ENCODE measurements at places on chromosomes 12 and 14. TPM values are rescaled to one million over a fixed set of nuclear protein-coding genes. Genes with fewer than 3 reads are reported as not detected.

The KIF26A gene
- total RNA-seq = 0.48 TPM

The TCL1B gene
- total RNA-seq = not detected

The PELI2 gene
- total RNA-seq = 8.8 TPM

The GPD1 gene
- 0.04 TPM for total RNA-seq

The GPR137C gene
- 1.3 TPM for total RNA-seq

The SERPINA9 gene
- not detected for total RNA-seq

The HOXC12 gene
- total RNA-seq = not detected

The WIF1 gene
- total RNA-seq = not detected

The CLEC2A gene
- not detected for total RNA-seq

The P2RX2 gene
- total RNA-seq = not detected

The KLRG1 gene
- 2.5 TPM for total RNA-seq

The P3H3 gene
- total RNA-seq = 27.7 TPM

The CARMIL3 gene
- total RNA-seq = 2.3 TPM

The VWF gene
- 1.5 TPM for total RNA-seq

The SLC7A8 gene
- total RNA-seq = 2.3 TPM

The GLIPR1L1 gene
- not detected for total RNA-seq

The LHX5 gene
- total RNA-seq = 0.50 TPM

The HOXC9 gene
- total RNA-seq = 15.5 TPM

The CLEC12A gene
- total RNA-seq = not detected

The ACSM4 gene
- not detected for total RNA-seq

The FAM222A gene
- total RNA-seq = 1.1 TPM

The SOAT2 gene
- not detected for total RNA-seq

The HSPB8 gene
- total RNA-seq = 43.3 TPM

The SIX1 gene
- 3.3 TPM for total RNA-seq

The HPD gene
- not detected for total RNA-seq

The NFE2 gene
- total RNA-seq = 0.17 TPM

The MMP19 gene
- total RNA-seq = 0.08 TPM

The SMIM41 gene
- not detected for total RNA-seq

The L3HYPDH gene
- 21.1 TPM for total RNA-seq

The RD3L gene
- total RNA-seq = not detected

The CMA1 gene
- total RNA-seq = not detected

The RFX4 gene
- total RNA-seq = not detected

The FBLN5 gene
- total RNA-seq = 6.0 TPM
